ENCODE measurements at places on chromosomes 6 and 20.
A peak's percentile ranks its signal among the peaks of the same experiment; 100 is the strongest.

DNA sequence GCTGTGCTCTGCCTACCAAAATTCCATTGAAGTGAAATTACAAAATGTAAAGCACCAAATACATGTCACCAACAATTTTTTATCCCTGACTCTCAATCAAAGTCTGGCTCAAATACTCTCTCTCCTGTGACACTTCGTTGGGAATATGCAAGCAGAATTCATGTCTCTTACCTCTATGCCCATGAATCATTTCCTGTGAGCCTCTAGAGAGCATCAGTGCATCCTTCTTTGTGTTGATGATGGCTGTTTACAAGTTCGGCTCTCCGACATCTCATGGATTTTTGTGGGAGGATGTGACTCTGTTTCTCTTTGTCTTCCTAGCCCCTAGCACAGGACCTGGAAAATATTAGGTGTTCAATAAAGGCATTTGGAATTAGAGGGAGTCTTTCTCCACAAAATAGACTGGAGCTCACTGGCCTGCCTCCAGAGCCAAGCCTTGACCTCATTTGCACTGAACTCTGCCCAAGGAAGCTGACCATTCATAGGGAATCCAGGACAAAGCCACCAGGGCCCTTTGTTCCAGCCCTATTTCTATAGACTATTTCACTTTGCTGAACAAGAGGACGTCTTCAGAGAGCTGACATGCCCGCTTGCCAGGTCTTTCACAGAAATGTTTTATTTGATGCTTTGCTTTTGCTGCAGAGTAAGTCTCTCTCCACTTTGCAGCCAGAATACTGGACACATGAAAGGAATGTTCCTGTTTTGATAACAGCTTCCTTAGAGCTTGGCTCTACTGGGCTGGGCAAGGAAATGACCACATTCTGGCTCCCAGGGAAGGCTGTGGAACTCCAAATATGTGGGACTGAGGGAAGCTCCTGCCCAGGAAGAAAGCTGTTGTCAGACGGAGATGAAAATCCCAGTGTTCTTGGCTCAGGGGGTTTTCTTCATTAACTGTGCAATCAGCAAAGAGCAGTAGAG is 194.5 kb upstream of the CDYL start:
- no peak for DNase-seq

- no peak for DNase-seq
Measured at GRCh38 chr6:126107475-126108166, 121.3 kb downstream of the TRMT11 start.

- no peak for DNase-seq
Measured at GRCh38 chr6:161238500-161238899, 35.4 kb downstream of the AGPAT4 start.

GRCh38 chr6:100464903-100465700 is at the start of gene SIM1:
Gene SIM1 (minus strand): TSS chr6:100464921. CDS start chr6:100463468, 1,453 bp downstream.
- DNase-seq, result no peak

GRCh38 chr6:130115036-130115435 is 96.7 kb downstream of the L3MBTL3 start:
- DNase-seq, result no peak

- DNase-seq, result no peak
Measured at GRCh38 chr20:36098364-36098763, 56.2 kb upstream of the EPB41L1 start.

- DNase-seq, result no peak
Measured at GRCh38 chr6:105667056-105667455, 264.2 kb upstream of the PREP start.

- no peak for DNase-seq
Measured at GRCh38 chr6:3882431-3882830, 33.3 kb downstream of the FAM50B start.

DNA sequence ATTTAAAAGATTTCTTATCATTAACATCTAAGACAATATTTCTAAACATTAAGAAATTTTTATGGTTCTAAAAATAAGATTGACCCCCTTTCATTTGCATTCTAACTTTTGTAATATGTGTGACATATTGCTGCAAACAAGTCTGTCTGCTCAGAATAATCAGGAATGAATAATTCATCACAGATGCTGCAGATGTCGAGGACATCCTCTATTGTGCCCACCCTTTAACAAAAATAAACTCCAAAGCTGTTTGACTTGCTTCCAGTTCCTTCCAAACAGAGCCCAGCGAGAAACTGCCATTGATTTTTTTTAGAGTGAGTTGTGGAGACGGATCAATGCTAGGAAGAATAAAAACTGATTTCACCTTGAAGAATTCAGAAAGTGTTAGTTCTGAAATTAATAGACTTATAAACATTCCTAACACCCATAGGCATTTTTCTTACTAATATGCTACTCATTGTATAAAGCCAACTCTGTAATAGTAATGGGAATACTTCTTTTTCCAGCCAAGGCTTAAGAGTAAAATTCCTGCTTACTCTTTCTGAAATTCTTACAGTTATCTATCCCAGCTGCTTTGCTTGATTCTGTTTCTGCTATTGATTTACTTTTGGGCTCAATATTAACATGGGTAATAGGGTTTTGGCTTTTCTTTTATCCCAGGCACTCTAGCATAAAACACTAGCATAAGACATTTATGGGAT is 244.8 kb upstream of the FAM83B start:
- no peak for DNase-seq

GRCh38 chr6:1470040-1470439 is 80.7 kb downstream of the FOXF2 start:
- no peak for DNase-seq

- no peak for DNase-seq
Measured at GRCh38 chr6:96059586-96059985, 43.8 kb downstream of the FUT9 start.

DNA sequence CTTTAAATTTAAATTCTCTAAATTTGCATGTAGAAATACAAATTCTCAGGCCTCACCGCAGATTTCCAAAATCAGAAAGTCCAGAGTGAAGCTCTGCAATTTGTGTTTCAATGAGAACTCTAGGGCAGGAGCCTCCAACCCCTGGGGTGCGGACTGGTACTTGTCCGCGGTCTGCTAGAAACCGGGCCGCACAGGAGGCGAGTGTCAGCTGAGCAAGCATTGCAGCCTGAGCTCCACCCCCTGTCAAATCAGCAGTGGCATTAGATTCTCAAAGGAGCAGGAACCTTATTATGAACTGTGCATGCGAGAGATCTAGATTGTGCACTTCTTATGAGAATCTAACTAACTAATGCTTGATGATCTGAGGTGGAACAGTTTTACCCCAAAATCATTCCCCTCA is 203.0 kb upstream of the PCSK2 start:
- DNase-seq, result no peak

DNA sequence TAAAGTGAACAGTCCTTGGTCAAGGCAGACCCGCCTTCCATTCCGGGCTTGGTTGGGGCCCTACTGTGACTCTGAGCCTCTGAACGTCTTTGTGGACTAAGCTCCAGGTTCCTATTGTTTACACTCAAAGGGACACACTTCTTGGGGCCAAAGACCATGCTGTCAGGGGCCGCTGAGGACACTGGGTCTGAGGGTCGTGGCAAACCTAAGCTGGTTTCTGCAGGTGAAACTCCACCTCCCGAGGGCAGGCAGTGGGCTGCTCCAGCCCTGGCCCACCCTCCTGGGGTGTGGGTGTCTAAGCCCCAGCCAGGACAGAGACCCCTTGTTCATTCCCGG is 43.1 kb downstream of the DSTN start:
- no peak for DNase-seq

- DNase-seq, result no peak
Measured at GRCh38 chr20:17418737-17419136, 112.4 kb downstream of the BFSP1 start.

DNA sequence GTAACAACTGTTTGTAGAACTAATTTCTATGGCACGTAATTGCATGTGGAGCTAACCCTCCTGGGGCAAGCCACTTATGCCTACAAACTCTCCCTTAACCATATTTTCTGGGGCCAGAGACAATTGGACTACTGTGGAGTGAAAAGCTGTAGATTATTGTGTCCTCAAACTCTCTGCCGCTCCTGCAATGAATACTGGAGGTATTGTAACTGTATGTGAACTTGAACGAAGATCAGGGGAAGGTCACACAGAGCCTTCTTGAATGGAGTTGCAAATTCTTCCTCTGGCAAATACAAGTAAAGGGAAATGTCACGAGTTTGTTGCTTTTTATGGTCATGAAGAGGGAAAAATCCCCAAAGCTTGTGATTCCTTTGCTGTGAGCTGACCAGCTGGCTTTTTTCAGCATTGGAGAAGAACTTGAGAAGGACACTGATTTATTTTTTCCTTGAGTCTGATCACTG is 18.2 kb downstream of the AKAP12 start:
- DNase-seq, result no peak

DNA sequence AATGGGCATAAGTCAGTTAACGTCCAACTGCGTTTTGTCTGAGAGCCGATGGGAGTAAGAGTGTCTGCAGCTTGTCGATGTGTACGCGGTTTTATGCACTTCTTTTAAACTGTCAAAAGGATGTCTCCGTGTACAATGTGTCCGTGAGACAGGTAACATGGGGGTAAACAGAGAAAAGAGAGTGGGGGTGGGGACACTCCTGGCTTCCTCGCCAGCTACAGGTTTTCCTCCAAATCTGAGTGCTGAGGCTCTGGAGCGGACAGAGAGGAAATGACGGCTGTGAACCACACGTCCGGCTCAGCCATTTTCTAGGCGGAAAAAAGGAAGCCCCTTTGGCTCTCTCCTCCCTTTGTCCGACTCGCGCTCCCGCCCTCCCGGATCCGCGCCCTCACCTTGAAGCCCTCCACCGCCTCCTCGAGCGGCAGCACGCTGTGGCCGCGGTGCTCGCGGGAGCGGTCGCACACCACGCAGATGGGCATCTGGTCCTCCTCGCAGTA is 916 bp downstream of the TRIM27 start:
- peak; percentile 13 for DNase-seq

- no peak for DNase-seq
Measured at GRCh38 chr20:1467082-1467354, 369 bp upstream of the NSFL1C start.

GRCh38 chr6:97524811-97525210 is 241.8 kb upstream of the MMS22L start:
- no peak for DNase-seq

GRCh38 chr6:122736163-122736562 is 43.4 kb upstream of the FABP7 start:
- no peak for DNase-seq

DNA sequence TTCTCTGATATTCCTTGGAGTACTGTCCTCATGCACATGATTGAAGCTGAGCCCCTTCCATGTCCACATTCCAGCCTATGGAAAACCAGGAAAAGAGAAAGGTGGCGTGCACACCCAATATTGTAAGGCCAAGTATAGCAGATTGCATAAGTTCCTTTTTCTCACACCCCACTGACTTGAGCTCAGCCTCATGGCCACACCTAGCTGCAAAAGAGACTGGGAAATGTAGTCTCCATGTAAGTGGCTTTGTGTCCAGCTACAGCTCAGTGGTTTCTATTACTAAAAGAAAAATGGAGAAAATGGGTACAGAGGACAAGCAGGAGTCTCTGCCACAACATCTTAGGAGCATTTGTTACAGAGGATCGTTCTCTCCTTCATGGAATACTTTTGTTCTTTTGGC is 10.8 kb upstream of the UST start:
- no peak for DNase-seq

DNA sequence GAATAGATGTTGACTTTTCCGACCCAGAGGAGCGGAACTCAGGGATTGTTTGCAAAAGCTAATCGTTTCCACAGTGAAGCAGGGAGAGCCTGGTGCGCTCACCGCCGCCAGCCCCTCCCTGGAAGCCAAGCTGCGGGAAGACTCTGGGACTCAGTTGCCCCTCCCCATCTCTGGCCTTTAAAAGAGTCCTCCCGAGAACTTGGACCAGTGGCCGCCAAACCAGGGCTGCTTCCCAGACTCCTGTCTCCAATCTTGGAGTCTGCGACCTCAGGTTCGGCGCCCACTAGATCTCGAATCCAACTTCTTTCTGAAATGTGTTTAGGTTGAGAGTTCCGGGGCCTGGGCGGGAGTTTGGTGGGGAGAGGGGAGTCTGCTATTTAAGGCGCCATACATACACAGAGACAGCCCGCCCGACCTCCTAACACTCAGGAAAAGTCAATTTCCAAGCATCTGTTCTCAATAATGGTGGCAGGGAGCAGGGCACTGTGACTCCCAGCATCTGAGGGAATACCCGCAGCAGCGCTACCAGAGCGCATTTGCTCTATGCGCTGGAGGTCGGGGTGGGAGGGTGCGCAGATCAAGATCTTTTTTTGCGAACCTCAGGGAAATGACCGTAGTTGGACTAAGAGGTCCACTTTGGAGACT is 800 bp upstream of the GRIK2 start:
- DNase-seq, result no peak

DNA sequence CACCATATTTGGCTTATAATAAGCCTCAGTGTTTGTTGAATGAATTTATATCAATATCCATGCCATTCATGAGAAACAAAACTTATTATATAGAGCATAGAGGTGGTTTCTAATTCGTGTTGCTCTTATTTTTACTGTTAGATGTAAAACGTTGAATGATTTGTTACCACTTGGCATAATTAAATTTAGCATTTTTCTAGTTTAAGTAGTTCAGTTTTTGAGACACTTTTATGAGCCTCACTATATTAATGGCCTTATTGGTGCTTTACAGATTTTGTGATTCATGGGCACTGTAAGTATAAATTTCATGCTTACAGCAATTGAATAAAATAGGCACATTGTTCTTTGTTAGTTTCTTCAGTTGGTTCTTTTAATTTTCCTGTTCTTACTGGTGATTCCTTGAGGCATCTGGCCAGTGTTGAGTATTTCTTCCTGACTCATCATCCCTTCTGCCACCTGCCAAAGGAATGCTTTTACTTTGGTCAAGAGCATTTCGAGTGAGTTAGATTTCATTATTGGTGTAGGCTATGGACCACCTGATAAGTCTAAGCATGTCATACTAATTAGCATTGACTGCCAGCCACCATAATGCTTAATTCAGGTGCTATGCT is 34.8 kb downstream of the CDKAL1 start:
- no peak for DNase-seq

GRCh38 chr6:170057034-170057734 is 233.7 kb downstream of the DLL1 start:
- DNase-seq, result no peak

DNA sequence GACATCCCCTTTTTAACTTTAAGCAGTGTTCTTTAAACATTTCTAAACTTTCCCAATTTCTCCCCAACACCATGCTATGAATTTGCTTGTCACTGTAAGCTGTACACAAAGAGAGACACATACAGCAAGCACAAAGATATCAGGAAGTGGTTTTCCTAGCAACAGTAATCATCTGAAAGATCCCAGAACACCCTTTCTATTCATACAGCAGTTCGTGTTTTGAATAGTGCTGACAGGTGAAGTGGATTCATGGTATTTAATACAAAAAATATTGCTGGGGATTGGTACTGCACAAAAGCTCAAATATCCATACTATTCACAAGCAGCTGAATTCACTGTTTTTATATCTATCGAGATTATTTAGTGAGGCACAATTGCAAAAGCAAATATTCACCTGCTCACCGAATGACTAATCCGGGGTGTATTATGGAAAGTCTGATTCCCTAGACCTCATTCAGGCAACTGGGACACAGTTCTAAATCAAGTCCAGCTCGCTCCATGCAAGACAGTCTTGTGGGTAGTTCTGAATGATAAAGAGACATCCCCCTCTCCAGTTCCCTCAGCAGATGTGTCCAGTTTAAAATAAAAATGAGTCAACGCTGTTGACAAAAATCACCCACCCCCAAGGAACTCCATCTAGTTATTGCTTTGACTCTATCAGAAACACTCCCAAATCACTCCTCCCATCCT is 107.1 kb upstream of the TSHZ2 start:
- no peak for DNase-seq
